Upper lobe of left lung (tissue), 6 donors: ENCODE measurements at places on chromosomes 12 and 14.

DNA sequence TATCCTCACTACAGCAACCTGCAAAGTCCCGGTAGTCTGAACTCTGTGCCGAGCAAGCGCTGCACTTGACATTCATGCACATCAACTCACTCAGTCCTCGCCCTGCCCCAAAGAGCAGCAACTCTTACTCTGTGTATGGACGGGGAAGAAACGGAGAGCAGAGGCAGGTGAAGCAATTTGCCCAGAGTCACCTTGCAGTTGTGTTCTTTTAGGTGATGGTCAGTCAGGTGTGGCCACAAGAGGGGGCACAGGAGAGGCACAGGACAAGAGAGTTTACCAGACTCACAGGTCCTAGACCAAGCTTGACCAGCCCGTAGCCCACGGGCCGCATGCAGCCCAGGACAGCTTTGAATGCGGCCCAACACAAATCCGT lies 39.1 kb downstream of the TSPAN11 start:
- H3K27me3 ChIP-seq = no peaks in the 10 kb centered on the region
- no peak overlapping the region for H3K4me3 ChIP-seq
- no peak for DNase-seq
- H3K27ac ChIP-seq = no peak overlapping the region
- no peaks in the 10 kb centered on the region for H3K4me1 ChIP-seq

DNA sequence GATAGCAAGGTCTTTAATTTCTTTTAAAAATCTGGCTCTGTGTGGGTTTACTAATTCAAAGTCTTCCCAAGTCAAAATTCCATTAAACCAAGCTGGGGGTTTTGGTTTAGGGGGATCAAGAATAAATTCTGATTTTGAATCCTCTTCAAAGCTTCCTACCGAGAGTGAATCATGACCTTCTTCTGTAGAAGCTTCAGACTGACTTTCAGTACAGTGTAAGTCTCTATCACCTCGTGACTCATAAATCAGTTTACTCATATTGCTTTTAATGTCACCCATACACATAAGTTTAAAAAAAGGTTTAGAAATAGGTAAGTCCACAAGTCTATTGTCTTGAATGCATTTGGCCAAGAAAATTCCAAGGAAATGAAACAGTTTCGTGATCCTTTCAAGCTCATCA lies 80.6 kb upstream of the STRN3 start:
- peaks cover 92% of the 10 kb centered on the region for H3K36me3 ChIP-seq
- H3K4me1 ChIP-seq = no peaks in the 10 kb centered on the region
- H3K4me3 ChIP-seq = no peak overlapping the region
- DNase-seq = no peak

DNA sequence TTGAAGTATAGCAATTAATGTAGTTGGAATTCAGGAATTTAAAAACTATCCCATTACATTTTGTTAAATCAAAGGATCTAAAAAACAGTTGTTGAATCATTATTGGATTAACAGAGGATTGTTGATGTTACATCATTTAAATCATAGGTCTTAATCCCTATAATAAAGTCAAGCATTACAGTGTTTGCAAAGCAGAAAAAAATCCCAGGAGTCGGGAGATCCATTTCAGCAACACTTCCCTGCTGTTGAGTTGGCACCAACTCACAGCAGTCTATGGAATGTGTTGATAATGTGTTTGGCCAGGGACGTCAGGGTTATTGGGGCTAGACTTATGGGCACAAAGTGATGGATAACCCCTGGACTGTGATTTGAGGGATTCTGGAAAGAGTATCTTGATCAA lies 99.1 kb upstream of the TMTC1 start:
- H3K27me3 ChIP-seq = no peaks in the 10 kb centered on the region
- H3K4me3 ChIP-seq = no peak overlapping the region
- H3K36me3 ChIP-seq = no peaks in the 10 kb centered on the region
- H3K27ac ChIP-seq = no peak overlapping the region
- no peaks in the 10 kb centered on the region for H3K4me1 ChIP-seq
- no peak for DNase-seq

GRCh38 chr12:80838024-80838658 lies 99.6 kb downstream of the LIN7A start:
- H3K4me3 ChIP-seq = no peak overlapping the region
- no peaks in the 10 kb centered on the region for H3K36me3 ChIP-seq
- peaks cover 2% of the 10 kb centered on the region for H3K4me1 ChIP-seq
- no peak for DNase-seq
- peak overlapping the region; percentile 23 for H3K27ac ChIP-seq
- H3K27me3 ChIP-seq = no peaks in the 10 kb centered on the region

- H3K4me3 ChIP-seq = no peak overlapping the region
- no peak for DNase-seq
- H3K27ac ChIP-seq = no peak overlapping the region
- H3K4me1 ChIP-seq = no peaks in the 10 kb centered on the region
- no peaks in the 10 kb centered on the region for H3K27me3 ChIP-seq
- H3K36me3 ChIP-seq = peaks cover 100% of the 10 kb centered on the region
Observed at GRCh38 chr12:53461059-53461458, 9.2 kb downstream of the PCBP2 start.

GRCh38 chr14:89283327-89284060 lies 133.5 kb downstream of the FOXN3 start:
- peaks cover 5% of the 10 kb centered on the region for H3K36me3 ChIP-seq
- H3K4me3 ChIP-seq = no peak overlapping the region
- no peak overlapping the region for H3K27ac ChIP-seq
- no peaks in the 10 kb centered on the region for H3K27me3 ChIP-seq

GRCh38 chr14:61965030-61965745 lies 203.0 kb downstream of the SNAPC1 start:
- H3K27me3 ChIP-seq = no peaks in the 10 kb centered on the region
- no peaks in the 10 kb centered on the region for H3K4me1 ChIP-seq
- H3K4me3 ChIP-seq = no peak overlapping the region
- DNase-seq = no peak
- no peaks in the 10 kb centered on the region for H3K36me3 ChIP-seq

- no peak overlapping the region for H3K27ac ChIP-seq
- H3K27me3 ChIP-seq = no peaks in the 10 kb centered on the region
- DNase-seq = no peak
- H3K4me3 ChIP-seq = no peak overlapping the region
- no peaks in the 10 kb centered on the region for H3K36me3 ChIP-seq
Observed at GRCh38 chr14:88140874-88141273, 135.9 kb downstream of the GPR65 start.

DNA sequence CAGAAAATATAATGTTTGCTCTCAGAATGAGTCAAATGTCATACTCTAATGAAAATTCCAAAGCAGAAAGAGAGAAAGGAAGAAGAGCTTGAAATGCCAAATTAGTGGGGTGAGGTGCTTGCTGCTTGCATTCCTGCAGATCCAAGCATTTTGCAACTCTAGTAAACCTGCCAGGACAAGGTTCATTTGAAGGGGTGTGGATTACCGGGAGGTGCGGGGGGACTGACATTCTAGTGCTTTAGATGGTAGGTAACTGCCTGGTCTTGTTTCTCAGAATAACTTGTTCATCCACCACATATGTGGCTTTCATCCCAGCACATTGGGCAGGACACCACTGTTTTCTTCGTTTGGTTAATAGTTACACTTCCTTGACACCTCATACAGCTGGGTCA lies 144.4 kb downstream of the AKAP6 start:
- no peaks in the 10 kb centered on the region for H3K36me3 ChIP-seq
- no peak overlapping the region for H3K4me3 ChIP-seq
- H3K27me3 ChIP-seq = no peaks in the 10 kb centered on the region
- DNase-seq = no peak
- no peaks in the 10 kb centered on the region for H3K4me1 ChIP-seq

DNA sequence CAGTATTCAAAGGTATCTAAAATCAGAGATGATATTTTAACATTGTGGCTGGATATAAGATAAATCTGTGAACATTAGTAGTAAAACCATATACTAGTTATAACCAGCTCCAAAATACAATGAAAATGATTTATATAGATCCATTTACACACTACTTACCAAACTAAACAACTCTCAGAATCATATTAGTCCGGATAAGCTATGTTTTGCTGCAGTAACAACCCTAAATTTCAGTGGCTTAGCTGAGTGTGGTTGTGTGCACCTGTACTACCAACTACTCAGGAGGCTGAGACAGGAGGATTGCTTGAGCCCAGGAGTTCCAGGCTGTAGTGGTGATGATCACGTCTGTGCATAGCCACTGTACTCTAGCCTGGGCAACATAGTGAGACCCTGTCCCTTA lies 23.8 kb downstream of the ZDHHC17 start:
- H3K4me3 ChIP-seq = no peak overlapping the region
- DNase-seq = no peak
- H3K36me3 ChIP-seq = no peaks in the 10 kb centered on the region
- H3K4me1 ChIP-seq = peaks cover 18% of the 10 kb centered on the region
- H3K27me3 ChIP-seq = no peaks in the 10 kb centered on the region

DNA sequence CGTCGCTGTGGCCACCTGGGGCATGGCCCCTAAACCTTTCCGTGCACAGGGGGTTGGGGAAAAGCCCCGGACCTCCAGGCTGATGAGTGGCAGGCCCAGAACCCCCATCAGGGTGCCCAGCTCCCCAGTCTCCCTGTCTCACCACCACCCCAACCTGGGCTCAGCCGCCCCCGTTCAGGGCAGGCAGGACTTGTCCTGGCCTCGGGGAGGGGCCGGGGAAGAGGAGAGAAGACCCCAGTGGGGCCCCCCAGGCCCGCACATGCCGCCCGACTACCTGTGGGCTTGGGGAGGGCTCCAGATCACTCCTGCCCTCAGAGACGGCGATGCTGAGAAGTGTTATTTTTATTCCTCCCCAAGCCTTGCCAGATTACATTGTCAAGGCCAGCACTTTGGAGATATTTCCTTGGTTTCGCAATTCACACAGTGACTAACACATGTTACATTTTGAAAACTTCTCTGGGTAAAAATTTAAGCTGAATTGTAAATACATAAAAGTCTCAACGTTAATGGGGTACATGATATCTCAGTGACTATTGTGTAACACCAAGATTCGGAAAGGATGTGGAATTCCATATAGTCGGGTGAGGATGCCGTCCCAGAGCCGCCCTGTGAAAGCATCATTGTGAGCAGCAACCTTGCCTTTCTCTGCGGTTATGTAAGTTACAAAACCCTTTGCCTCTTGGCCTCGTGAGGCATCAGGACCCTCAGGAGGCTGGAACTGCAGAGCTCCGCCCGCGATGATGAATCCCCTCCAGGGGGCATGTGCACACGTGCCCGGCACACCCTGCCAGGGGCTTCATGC lies 85.6 kb upstream of the DIO3 start:
- peak overlapping the region; percentile 61 for H3K27ac ChIP-seq
- no peaks in the 10 kb centered on the region for H3K36me3 ChIP-seq
- H3K4me1 ChIP-seq = peaks cover 25% of the 10 kb centered on the region
- no peak overlapping the region for H3K4me3 ChIP-seq

DNA sequence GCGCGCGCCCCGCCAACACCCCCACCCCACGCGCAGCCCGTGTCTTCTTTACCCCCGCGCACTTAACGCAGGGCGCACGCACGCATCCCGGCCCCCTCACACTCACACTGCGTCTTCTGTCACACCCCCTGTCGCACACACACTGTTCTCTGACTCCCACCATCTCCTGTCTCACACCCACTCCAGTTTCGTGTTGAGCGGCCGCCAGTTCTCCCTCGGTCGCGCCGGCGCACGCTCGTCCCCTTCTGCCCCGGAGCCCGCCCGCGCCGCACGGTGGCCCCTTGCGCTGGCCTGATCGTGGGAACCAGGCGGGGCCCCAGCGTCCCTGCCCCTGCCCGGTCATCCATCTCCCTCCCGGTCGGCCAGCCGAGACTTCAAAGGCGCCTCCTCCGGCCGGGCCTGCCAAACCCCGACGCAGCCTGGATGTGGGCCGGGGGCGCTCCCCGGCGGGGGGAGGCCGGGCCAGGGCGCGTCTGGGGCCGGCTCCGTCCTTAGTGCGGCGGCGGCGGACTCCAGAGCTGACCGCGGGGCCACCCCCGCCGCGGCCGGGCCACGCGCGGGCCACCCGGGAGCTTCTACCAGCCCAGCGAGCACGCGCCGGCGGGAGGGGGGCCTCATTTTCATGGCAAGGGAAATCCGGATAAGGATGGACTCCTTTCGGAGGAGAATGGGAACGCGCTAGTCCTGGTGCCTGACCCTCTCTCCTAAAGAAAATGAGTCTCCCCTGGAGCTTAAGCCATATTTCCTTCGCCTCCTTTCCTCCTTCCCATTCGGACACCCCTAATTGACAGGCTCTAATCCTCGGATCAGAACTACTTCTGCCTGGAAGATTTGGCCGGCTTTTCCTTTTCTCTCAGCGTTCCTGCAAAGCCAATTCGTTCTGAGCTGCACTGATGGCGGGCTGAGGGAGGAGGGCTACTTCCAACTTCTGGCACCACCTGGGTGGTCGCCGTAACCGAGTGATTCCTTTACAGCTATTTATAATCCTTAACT lies 82.0 kb upstream of the HMGA2 start:
- no peaks in the 10 kb centered on the region for H3K36me3 ChIP-seq
- H3K4me3 ChIP-seq = peak overlapping the region; percentile 43
- DNase-seq = no peak
- peaks cover 16% of the 10 kb centered on the region for H3K4me1 ChIP-seq

- H3K4me3 ChIP-seq = no peak overlapping the region
- H3K4me1 ChIP-seq = no peaks in the 10 kb centered on the region
- H3K36me3 ChIP-seq = no peaks in the 10 kb centered on the region
- DNase-seq = no peak
Observed at GRCh38 chr12:18345021-18345735, 83.9 kb downstream of the PIK3C2G start.

- H3K27me3 ChIP-seq = no peaks in the 10 kb centered on the region
- no peak for DNase-seq
- peaks cover 48% of the 10 kb centered on the region for H3K36me3 ChIP-seq
- H3K27ac ChIP-seq = peak overlapping the region; percentile 89
- H3K4me3 ChIP-seq = no peak overlapping the region
Observed at GRCh38 chr12:124369827-124370378, 75.0 kb downstream of the RFLNA start.

DNA sequence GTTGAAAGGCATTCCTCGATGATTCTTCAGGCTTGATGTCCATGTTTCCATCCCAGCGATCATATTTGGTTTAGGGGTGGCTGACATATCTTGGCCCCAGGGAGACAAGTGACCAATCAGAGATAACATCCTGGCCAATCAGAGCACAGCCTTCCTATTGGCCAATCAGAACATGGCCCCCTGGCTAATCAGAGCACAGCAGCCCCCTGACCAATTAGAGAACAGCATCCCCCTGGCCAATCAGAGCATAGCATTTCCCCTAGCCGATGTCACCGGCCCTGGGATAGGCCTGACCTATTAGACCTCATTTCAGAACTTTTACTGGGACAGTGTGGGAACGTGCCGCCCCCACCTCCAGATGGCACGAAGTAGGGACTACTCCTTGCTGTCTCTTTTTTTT lies 182.2 kb downstream of the AACS start:
- no peaks in the 10 kb centered on the region for H3K27me3 ChIP-seq
- H3K4me3 ChIP-seq = no peak overlapping the region
- DNase-seq = no peak
- no peaks in the 10 kb centered on the region for H3K4me1 ChIP-seq

DNA sequence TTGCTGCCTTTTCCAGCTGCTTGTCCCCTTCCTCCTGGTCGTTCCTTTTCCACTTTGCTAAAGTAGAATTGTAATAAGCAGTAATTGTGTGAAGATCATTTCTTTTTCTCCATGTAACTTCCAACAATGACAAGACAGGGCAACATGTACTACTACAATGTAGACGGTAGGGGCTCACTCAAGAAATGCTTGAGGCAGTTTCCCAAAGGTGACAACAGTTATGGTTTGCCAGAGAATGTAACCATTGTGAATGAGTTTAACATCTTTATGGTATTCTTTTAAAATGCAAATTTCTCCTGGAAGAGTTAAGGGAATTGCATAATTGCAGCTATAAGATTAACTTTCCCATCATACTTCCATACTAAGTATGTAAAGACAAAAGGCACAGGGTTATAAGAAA lies 23.8 kb upstream of the PHLDA1 start:
- H3K4me3 ChIP-seq = no peak overlapping the region
- DNase-seq = no peak
- no peaks in the 10 kb centered on the region for H3K4me1 ChIP-seq
- H3K36me3 ChIP-seq = peaks cover 98% of the 10 kb centered on the region
- H3K27ac ChIP-seq = no peak overlapping the region
- no peaks in the 10 kb centered on the region for H3K27me3 ChIP-seq
